ENCODE measurements at places on chromosomes 7 and 10.

GRCh38 chr10:102151774-102152544, at the start of gene NOLC1:
Gene NOLC1, plus strand, starts transcription at chr10:102152389. Its CDS starts 22 bp downstream, at chr10:102152411.
- peak; percentile 99 for DNase-seq

- DNase-seq: no peak
These were observed 155.2 kb upstream of the GNAI1 start for GRCh38 chr7:79979437-79979836.

- no peak for DNase-seq
These were observed 454.6 kb upstream of the SORCS1 start for GRCh38 chr10:107619139-107619538.

- no peak for DNase-seq
These were observed 52.5 kb upstream of the GRID1 start for GRCh38 chr10:86419101-86419500.

GRCh38 chr10:73645251-73645650, 4.0 kb upstream of the MYOZ1 start:
- no peak for DNase-seq

DNA sequence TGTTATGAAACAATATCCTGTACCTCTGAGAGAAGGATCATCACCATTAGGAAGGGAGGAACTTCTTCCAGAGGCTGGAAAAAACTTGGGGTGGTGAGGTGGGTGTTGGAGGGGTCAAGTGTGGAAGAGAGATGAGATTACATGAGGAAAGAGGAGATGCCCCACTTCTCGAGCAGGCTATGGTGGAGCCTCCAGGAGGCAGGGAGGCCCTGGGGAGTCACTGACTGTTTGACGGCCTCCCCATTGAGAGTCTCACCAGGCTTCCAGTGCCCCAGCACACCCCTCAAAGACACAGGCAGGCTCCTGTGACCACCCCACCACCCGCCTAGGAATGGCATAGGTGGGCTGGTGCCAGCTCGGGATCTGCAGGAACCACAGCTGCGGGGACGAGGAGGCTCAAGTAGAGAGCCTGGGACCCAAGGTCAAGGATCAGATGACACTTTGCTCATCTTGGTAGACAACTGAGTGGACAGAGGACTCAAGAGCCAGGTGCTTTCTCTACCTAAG, 185.3 kb upstream of the GDF10 start:
- DNase-seq: no peak

GRCh38 chr7:151552352-151553028, 32.8 kb upstream of the RHEB start:
- DNase-seq: peak; percentile 56

All from right cardiac atrium (tissue), 5 donors.